ENCODE measurements at places on chromosomes 7 and 10. TPM values are rescaled to one million over a fixed set of nuclear protein-coding genes. Genes with fewer than 3 reads are reported as not detected.

DNA sequence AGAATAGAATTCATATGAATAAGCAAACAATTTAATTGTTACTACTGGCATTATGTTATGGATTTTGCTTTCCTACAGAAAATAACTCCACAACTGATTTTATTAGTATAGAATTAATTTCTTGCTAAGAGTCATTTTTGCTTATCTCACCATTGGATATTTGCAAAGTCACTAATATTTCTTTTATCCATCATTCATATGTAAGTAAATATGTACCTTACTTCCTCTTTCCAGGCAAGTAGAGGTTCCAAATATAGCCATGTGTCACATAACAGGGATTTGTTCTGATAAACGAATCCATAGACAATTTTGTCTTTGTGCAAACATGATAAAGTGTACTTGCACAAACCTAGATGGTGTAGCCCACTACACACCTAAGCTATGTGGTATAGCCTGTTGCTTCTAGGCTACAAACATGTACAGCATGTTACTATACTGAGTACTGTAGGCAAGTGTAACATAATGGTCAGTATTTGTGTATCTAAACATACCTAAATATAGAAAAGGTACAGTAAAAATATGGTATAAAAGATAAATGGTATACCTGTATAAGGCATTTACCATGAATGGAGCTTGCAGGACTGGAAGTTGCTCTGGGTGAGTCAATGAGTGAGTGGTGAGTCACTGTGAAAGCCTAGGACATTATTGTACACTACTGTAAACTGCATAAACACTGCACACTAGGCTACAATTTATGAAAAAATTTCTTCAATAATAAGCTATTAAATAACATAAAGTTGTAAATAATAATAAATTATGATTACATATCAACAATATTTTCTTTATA lies 18.3 kb downstream of the KLLN start:
- H3K36me3 ChIP-seq: no peaks in the 10 kb centered on the region
- H3K4me1 ChIP-seq: peaks cover 10% of the 10 kb centered on the region

DNA sequence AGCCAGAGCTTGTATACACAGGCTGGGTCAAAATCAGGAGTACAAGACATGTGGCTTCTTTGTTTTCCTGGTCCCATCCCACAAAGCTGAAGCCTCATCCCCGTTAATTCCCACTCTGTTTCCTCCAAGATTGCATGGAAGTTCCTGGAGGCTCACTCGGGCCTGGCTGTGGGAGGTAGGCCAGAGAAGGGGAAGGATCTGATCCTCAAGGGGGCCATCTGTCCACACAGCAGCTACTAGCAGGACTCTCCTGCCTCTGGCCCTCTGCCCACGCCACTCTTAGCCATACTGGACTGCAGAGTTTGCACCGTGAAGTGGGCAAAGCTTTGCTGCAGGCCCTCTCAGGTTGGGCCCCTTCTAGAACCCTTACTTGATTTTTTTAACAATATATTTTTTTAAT lies 160.6 kb downstream of the FGFR2 start:
- no peaks in the 10 kb centered on the region for H3K36me3 ChIP-seq
- no peaks in the 10 kb centered on the region for H3K27me3 ChIP-seq
- no peak for DNase-seq
- H3K4me1 ChIP-seq: no peaks in the 10 kb centered on the region
- no peak overlapping the region for H3K27ac ChIP-seq

- no peak overlapping the region for H3K27ac ChIP-seq
- H3K4me3 ChIP-seq: no peak overlapping the region
- H3K27me3 ChIP-seq: peaks cover 9% of the 10 kb centered on the region
- DNase-seq: no peak
- H3K36me3 ChIP-seq: no peaks in the 10 kb centered on the region
- peaks cover 4% of the 10 kb centered on the region for H3K4me1 ChIP-seq
These were observed 45.4 kb upstream of the MBL2 start for GRCh38 chr10:52818019-52818418.

The PILRA gene
- total RNA-seq: 0.92 TPM

DNA sequence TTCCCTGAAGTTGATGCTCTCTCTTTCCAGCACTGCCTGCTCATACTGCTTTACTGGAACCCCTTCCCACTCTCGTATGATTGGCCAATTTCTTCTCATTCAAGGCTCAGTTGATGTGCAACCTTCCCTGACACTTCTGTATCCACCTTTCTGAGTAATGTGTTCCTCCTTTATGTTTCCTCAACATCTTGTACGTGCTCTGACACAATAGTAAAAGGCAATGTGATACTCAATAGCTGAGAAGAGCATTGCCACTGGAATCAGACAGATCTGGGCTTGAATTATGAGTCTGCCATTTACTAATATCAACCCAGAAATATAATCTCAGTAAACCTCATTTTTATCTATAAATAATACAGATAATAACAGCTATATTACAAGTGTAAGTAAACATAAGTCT lies 34.7 kb downstream of the ARL4A start:
- no peak for DNase-seq
- H3K36me3 ChIP-seq: no peaks in the 10 kb centered on the region
- no peak overlapping the region for H3K27ac ChIP-seq
- peaks cover 38% of the 10 kb centered on the region for H3K4me1 ChIP-seq

DNA sequence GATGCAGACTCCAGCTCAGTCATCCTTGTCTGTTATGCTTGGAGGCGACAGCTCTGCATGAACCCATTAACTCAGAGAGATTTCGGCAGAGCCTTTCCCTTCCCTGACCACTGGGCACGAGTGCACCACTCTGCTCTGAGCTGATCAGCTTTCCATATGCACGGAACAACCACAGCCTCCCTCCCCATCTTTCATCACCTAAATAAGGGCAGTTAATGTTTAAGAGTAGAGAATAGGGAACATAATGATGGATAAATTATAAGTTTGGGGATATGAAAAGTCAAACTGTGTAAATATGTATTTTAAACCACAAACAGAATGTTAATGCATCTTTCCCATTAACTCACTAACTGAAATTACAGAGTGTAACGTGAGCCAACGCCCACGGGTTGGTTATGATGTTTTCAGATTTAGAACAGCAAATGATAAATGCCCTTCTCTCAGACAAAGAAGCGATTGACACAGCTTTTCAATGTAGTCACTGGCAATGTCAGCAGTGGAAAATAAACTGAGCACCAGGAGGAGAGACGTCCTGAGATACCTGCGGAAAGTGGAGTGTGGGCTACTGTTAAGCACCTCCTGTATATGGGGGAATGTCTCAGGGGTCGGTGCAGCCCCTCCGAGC lies 658.2 kb downstream of the LRMDA start:
- no peak for DNase-seq
- H3K4me3 ChIP-seq: no peak overlapping the region
- H3K27ac ChIP-seq: no peak overlapping the region

DNA sequence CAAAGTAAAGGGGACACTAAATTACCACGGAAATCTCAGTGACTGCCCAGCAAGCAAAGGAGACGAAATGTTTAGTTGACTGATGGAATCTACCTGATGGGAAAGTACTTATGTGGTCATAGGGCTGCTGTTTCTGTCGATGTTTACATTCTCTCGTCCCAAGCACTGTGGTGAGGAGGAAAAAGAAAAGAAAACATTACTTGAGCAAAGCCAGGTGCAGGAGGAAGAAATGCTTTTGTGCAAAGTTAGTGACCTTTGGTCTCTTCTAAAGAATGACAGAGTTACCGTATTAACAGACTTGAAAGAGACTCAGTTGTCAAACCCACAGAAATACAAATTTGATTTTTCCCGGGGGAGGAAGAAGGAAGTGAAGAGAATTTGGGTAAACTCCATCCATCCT lies 43.3 kb upstream of the FMC1 start:
- H3K27me3 ChIP-seq: no peaks in the 10 kb centered on the region
- no peak for DNase-seq
- no peak overlapping the region for H3K27ac ChIP-seq
- H3K36me3 ChIP-seq: peaks cover 16% of the 10 kb centered on the region

GRCh38 chr7:108448584-108449505 lies 7.4 kb downstream of the NRCAM start:
- H3K4me3 ChIP-seq: no peak overlapping the region
- peaks cover 12% of the 10 kb centered on the region for H3K27me3 ChIP-seq
- H3K4me1 ChIP-seq: no peaks in the 10 kb centered on the region
- no peak overlapping the region for H3K27ac ChIP-seq
- H3K36me3 ChIP-seq: no peaks in the 10 kb centered on the region

DNA sequence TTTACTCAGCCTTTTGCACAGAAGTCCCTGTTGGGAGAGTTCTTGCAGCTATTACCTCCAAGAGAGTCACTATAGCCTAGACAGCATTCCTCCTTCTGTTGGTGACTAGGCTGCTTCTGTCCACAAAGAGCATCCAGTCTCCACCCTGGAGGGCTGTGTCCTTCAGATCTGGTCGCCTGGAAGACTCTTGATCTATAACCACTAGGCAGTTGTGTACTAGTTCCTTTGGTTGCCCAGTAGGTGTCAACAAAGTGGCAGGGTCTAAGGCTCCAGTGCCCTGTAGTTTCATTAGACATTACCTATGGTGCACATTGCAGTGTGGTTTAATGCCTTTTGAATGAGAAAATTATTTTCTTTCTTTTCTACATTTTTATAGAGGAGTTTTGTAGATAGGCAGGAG lies 11.3 kb upstream of the AKR1C2 start:
- H3K4me3 ChIP-seq: no peak overlapping the region
- peaks cover 13% of the 10 kb centered on the region for H3K27me3 ChIP-seq
- no peak for DNase-seq
- H3K36me3 ChIP-seq: no peaks in the 10 kb centered on the region
- peaks cover 12% of the 10 kb centered on the region for H3K4me1 ChIP-seq

- no peaks in the 10 kb centered on the region for H3K36me3 ChIP-seq
- no peak for DNase-seq
- H3K27ac ChIP-seq: no peak overlapping the region
- no peak overlapping the region for H3K4me3 ChIP-seq
- no peaks in the 10 kb centered on the region for H3K4me1 ChIP-seq
These were observed 314.8 kb downstream of the POM121L12 start for GRCh38 chr7:53350241-53350640.

DNA sequence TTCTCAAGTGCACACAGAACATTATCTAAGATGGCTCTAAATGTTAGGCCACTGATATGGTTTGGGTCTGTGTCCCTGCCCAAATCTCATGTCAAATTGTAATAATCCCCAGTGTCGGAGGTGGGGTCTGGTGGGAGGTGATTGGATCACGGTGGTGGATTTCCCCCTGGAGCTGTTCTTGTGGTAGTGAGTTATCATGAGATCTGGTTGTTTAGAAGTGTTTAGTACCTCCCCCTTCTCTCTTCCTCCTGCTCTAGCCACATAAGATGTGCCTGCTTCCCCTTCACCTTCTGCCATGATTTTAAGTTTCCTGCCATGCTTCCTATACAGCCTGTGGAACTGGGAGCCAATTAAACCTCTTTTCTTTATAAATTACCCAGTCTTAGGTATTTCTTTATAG lies 11.2 kb upstream of the GSTK1 start:
- peaks cover under 1% of the 10 kb centered on the region for H3K27me3 ChIP-seq
- H3K4me3 ChIP-seq: no peak overlapping the region
- no peaks in the 10 kb centered on the region for H3K4me1 ChIP-seq
- H3K36me3 ChIP-seq: peaks cover 13% of the 10 kb centered on the region
- no peak for DNase-seq
